ENCODE measurements at places on chromosomes 6 and 20. TPM values are rescaled to one million over a fixed set of nuclear protein-coding genes. Genes with fewer than 3 reads are reported as not detected.

PSORS1C2 gene
- not detected for total RNA-seq

C2 gene
- total RNA-seq: 0.30 TPM

STMND1 gene
- not detected for total RNA-seq

CLIC5 gene
- 2.0 TPM for total RNA-seq

- H3K4me1 ChIP-seq: no peaks in the 10 kb centered on the region
- DNase-seq: no peak
- peaks cover 15% of the 10 kb centered on the region for H3K27me3 ChIP-seq
- no peaks in the 10 kb centered on the region for H3K36me3 ChIP-seq
- H3K27ac ChIP-seq: no peak overlapping the region
- no peak overlapping the region for H3K4me3 ChIP-seq
These were observed 25.9 kb downstream of the GLP1R start for GRCh38 chr6:39074486-39074885.

DNA sequence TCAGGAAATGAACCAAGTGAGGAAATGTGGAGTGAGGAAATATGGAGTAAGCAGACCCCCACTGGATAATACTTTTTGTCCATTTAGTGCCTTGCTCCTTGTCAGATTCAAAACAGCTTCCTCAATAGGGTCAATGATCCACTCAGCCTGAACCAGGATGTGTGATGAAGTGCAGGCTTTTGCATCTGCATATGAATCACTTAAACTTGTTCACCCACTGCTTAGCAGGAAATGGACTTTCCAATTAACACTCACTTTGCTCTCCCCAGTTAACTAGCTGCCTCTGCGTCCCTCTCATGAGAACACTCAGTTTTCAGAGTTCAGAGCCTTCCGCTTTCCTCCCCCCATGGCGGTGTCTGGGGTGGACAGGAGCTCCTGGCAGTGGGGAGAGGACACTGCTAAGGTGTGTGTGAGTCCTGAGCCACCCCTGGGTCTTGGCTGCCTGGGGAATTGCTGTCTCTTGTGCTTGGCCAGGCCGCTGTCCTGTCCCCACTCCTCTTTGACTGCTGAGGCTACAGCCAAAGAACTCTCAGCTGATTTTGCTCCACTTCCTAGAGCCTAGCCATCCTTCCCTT lies 621.8 kb downstream of the CDH26 start:
- no peak overlapping the region for H3K27ac ChIP-seq
- H3K36me3 ChIP-seq: no peaks in the 10 kb centered on the region
- no peaks in the 10 kb centered on the region for H3K4me1 ChIP-seq
- H3K4me3 ChIP-seq: no peak overlapping the region
- no peaks in the 10 kb centered on the region for H3K27me3 ChIP-seq

DNA sequence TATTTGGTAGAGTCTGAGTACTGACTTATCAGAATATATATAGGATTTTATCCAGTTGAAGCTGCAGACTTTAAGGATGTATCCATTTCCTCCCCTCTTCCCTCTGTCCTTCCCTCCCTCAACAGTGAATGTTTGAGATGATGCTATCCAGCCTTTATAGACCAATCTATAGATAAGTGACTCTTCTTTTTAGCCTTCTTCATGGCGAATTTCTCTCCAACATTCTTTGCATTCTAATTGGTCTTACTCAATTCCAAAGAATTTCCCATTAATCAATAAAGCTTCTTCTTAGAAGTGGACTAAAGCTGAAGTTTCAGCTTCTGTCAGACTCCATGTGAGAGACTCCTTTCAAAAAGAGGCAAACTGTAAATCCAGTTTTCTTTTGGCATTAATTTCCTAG lies 99.3 kb downstream of the AIG1 start:
- no peak for DNase-seq
- H3K27me3 ChIP-seq: no peaks in the 10 kb centered on the region
- no peak overlapping the region for H3K27ac ChIP-seq
- no peaks in the 10 kb centered on the region for H3K36me3 ChIP-seq
- no peak overlapping the region for H3K4me3 ChIP-seq
- no peaks in the 10 kb centered on the region for H3K4me1 ChIP-seq

GRCh38 chr6:95636552-95637431 lies 59.5 kb downstream of the MANEA start:
- H3K27ac ChIP-seq: no peak overlapping the region
- H3K36me3 ChIP-seq: no peaks in the 10 kb centered on the region
- peaks cover 2% of the 10 kb centered on the region for H3K27me3 ChIP-seq

- H3K27me3 ChIP-seq: no peaks in the 10 kb centered on the region
- H3K4me3 ChIP-seq: peak overlapping the region; percentile 98
- peaks cover 23% of the 10 kb centered on the region for H3K4me1 ChIP-seq
- H3K36me3 ChIP-seq: peaks cover 17% of the 10 kb centered on the region
- DNase-seq: no peak
These were observed 557 bp upstream of the DHX35 start for GRCh38 chr20:38961530-38962043.

DNA sequence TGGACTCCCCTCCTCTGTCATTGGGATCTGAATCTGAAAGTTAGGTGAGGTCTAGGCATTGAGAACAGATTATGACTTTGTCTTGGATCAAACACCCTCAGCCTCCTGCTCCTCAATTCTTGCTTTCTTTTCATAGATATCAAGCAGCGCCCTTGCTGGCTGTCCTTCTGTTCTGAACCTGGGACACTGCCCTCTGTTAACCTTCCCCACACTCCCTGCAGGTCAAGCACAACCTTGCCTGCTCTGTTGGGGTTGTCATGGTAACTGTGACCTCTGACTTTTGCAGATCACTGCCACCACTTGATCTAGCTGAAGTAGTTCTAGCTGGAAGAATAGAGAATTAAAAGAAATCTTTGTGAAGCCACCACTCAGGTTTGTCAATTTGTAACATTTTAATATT lies 16.4 kb upstream of the MICA start:
- no peaks in the 10 kb centered on the region for H3K36me3 ChIP-seq
- peak; percentile 52 for DNase-seq
- H3K4me3 ChIP-seq: no peak overlapping the region
- H3K4me1 ChIP-seq: peaks cover 4% of the 10 kb centered on the region
- peaks cover 28% of the 10 kb centered on the region for H3K27me3 ChIP-seq

DNA sequence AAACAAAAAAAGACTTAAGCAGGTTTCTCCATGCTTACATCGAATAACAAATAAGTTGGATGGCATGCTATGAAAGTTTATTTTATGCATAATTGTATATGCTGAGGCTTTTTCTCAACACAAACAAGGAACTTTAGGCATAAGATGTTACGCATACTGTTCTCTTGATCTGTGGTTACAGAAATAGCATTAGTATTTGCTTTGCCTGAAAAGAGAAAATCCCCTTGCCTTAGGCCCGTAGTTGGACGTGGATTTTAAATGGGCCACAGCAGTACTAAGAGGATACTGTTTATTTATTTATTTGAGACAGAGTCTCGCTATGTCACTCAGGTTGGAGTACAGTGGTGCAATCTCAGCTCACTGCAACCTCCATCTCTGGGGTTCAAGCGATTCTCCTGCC lies 19.0 kb downstream of the LYRM2 start:
- no peaks in the 10 kb centered on the region for H3K36me3 ChIP-seq
- no peak overlapping the region for H3K27ac ChIP-seq
- no peak overlapping the region for H3K4me3 ChIP-seq
- no peak for DNase-seq

Measured in activated CD4-positive, alpha-beta T cell treated with anti-CD3 and anti-CD28 coated beads, Interleukin-2, amount 10 ng/mL, durations not matched to agents 24 days and 14 days (primary cell).